ENCODE measurements at places on chromosomes 11 and 22.

DNA sequence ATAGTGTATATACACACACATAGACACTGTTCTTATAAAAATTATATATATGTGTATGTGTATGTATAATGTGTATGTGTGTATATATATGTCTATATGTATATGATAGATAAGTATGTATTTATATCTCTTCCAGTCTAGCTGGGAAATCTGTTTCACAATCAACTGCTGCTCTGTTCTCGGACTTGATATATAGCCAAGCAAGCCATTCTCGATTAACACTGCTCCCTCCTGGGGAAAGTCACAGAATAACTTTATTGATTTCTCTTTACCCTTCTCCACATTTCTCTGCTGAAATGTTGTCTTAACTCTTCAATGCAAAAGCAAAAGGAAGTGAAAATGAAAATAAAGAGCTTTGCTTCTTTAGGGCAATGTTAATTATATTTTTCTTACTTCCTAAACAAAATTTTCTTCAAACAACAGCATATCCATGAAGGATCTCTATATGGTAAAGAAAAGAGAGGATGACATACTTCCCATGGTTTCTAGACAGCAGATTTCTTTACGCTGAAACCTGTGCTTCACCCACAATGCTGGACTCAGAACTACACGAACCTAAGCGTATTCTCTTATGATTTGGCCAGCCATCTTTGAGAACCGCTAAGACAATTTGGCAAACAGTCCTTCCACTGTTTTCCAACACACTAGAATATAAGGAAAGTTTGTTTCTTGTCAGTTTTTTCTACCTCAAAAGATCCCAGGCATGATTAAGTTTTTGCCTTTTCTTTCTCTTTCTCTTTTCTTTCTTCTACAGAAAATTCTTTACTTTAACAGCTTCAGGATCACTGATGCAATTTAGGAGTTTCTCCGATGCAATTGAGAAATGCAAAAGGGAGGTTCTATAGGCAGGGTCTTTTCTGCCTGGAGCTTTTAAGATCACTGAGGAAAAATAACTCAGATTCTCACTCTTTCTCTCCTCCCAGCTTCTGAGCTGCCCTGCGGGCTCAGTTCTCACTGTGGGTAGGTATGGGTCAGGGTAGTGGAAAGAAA, 1.9 kb downstream of the BLID start:
- peak; percentile 42 for DNase-seq

- peak; percentile 84 for DNase-seq
Measured at GRCh38 chr11:74024261-74025029, 15.6 kb upstream of the UCP3 start.

DNA sequence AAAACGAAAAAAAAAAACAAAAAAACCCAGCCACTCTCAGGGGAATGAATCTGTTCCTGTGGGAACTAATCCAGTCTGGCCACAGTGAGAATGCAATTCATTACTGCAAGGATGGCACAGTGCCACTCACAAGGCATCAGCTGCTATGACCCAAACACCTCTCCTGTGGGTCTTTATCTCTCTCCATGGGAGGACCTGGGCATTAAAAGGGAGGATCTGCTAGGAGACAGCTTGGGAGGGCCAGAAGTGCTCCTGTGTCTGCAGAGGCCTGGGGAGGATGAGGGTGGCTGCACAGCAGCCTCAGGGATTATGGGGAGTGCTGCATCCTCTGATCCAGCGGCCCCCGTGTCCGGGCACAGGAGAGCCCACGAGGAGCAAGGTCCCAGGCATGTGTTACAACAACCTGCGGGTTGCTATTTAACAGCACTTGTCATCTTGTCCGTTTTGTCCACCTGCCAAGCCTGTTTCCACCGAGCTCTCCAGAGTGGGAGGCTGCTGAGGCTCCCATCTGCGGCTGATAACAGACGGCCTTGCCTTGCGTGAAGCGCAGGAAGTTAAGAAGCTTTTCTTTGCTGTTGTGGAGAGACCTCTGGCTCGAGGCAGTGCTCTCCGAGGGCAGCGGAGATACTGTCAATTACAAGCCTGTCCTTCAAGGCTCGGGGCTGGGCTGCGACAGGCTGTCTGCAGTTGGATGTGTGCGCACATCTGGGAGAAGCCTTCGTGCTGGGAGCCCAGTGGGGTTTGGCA, 97.7 kb downstream of the NXPE2 start:
- DNase-seq = no peak

DNA sequence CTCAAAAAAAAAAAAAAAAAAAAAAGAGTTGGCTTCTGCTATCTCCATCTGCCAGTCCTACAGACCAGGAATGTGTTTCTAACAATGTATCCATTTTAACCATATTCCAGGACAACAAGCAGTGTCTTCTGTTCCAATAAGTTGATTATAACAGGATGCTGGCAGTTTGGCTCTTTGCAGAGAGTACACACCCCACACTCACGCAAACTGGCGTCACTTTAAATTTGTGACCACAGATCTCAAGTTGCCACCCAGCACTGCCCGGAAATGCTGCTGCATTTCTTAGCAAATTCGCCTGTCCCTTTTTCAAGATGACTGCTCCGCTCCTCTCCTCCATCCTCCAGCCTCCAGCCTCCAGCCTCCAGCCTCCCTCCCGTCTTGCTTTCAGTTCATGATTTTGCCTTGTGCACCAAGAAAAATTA, 44.3 kb downstream of the SCGB1A1 start:
- DNase-seq = no peak

DNA sequence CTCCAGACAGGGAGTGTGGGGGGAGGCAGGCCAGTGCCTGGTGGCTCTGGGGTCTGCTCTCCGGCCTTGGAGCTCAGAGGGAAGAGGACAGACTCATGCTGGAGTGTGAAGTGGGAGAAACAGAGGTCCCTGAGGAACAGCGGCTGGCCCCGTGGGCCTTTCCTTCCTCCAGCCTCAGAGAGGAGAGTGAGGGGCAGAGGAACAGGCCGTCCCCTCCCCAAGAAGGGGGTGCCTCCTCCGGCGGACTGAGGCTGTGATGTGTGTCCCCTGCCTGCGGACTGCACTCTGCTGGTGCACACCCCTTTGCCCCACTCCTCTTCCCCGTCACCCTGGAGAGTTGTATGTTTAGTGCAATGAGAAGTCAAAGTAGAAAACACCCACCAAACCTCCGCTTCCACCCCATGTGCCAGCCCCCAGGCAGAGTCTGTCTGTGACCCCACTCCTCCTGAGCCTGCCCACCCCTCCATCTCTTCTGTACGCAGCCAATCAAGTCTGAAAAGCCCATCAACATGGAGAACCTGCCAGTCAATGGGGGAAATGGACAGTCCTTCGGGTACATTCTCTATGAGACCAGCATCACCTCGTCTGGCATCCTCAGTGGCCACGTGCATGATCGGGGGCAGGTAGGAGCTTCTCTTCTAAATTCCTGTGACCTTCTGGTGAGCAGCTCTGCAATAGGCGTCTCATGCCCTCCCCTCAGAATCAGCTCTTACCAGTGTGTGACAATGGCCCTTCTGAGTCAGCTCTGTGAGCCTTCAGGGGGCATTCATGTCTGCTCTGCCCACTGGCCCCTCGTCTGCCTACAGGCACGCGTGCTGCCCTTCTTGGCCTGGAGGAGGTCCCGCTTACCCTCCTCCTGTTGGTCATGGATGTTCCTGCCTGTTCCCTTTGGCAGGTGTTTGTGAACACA, 39.0 kb downstream of the GLB1L2 start:
- DNase-seq = no peak

GRCh38 chr22:30485362-30485988, 13.7 kb upstream of the SEC14L3 start:
- DNase-seq = peak; percentile 41

GRCh38 chr22:20750461-20751184, 23.3 kb upstream of the SERPIND1 start:
- DNase-seq = peak; percentile 66

DNA sequence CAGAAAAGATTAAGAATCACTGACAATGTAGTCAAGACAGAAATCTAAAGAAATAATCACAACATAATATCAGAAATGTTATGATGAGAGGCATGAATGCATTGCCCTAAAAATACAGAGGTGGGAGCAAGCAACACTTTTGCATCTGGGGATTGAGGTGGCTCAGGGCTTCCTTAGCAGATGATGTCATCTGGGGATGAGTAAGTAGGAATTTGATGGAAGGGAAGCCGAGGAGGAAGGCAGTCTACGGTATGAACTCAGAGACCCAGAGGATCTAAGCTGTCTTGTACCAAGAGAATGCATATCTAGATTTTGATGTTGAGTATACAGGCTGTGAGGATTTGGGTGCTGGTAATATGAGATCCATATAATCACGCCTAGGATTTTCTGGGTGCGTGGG, 193.0 kb upstream of the SNX19 start:
- peak; percentile 73 for DNase-seq

DNA sequence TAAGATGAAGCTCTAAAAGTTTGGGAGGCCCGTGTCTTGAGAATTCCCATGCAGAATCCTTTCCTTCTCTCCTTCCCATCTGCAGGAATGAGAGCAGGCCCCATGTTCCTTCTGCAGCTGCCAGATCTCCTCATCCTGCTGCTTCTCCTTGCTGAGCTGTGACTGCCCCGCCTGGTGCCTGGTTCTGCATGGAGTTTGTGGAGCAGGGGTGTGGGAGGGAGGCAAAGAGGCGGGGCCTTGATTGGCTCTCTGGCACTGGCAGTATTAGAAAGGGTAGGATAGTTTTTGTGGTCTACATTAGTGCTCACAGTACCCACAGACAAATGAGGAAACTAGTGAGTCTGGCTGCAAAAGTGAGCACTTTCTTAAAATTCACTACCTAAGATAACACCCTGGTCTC, 91.1 kb upstream of the CLPB start:
- no peak for DNase-seq

DNA sequence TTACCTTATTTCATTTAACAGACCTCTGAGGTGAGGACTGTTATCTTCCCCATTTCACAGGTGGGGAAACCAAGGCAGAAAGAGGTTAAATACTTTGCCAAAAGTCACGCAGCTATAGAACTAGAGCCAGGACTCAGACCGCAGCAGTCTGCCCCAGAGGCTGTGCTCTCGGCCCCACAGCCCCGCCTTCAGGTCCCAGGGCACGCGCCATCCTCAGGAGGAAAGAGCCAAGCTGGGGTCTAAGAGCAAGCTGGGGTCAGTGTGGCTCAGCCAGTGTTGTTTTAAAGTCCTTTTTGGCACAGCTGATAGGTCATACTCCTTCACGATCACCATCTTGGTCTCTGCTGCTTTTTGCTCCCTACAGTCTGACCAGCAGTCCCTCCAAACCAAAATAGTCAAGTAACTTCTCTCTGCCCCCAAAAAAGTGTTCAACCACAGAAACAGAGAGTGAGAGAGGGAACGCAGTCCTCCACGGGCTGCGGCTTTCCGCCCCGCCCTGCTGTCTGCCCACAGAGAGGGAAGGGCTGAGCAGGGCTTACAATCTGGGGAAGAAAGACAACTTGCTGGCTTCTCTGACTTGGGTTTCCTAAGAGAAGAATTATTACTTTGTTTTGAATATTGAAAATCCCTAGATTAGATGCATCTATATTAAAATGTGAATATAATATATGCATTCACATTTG, 137.2 kb upstream of the OPCML start:
- DNase-seq = no peak

DNA sequence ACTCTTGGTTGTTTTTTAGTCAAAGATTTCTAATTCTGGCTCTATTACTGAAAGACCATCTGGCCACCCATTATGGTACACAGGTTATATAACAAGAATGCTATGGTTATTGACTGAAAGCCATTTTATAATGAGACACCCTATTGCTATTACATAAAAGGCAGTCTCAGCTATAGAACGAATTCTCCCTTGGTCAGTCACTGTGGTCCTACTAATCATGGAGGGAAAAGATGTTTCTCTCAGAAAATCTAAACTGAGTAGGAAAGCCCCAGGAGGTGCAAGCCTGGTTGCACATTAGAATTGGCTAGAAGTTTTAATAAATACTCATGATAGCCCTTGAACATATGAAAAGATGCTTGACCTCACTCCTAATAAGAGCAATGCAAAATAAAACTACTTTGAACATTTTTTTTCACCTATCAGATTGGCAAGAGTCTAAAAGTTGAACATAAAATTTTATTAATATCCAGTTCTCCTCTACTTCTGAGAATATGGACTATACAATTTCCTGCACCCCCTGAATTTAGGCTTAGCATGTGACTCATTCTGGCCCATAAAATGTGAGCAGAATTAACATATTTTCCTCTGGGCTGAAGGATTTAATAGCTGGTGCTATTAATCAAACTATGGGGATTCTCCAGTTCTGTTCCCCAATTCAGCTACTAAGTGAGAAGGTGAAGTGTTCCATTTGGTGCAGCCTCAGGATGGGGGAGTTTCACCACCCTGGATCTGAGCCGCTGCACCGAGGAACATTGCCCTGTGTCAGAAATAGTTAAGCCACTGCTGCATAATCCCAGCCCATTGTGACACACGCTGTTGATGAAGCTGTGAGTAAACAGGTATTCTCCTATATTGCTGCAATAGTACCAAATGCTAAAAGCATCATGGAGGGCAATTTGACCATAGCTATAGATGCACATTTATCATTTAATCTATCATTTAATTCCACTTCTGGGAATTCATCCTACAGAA, 11.5 kb upstream of the CRKL start:
- DNase-seq = no peak

DNA sequence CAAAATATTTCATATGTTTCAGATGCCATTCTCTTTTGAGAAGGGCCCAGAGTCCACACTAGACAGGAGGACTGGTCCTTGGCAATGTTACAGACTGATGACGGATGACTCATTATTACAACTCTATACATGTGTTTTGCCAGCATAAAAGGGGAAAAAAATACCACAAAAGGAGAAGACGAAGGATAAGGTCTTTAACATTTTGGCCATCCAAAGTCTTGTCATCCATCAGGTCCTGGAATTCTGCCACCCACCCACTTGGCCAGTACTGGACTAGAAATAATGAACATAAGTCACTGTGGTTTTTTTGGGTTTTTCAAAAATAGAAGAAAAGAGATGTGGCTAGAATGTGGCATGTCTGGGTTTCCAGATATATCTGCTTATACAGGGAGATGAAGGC, 57.7 kb upstream of the BDNF start:
- DNase-seq = peak; percentile 96

DNA sequence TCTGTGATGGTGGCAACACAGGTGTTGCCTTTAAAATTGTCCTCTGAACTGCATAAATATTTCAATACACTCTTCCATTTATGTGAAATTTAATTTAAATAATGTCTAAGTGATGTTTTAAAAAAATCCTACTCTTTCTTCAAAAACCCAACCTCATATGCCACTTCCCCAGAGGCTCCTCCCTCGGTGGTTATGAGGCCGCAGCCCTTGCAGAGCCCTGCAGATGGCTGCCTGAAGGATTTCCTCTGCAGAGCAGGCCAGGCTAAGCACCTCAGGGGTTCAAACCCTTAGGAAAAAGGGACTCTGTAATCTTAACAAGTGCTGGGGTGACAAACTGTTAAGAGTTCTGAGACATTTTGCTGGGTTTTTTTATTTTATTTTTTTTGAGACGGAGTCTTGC, 25.2 kb downstream of the MORC2 start:
- DNase-seq = no peak

GRCh38 chr11:118171269-118172062, 5.0 kb downstream of the SCN2B start:
- peak; percentile 47 for DNase-seq

- no peak for DNase-seq
Measured at GRCh38 chr11:115054570-115055538, 376.5 kb downstream of the NXPE2 start.

- no peak for DNase-seq
Measured at GRCh38 chr22:22999523-22999922, 70.8 kb upstream of the GNAZ start.

GRCh38 chr11:10892250-10892649, 34.4 kb upstream of the ZBED5 start:
- DNase-seq = no peak

GRCh38 chr11:11538277-11538960, 83.4 kb downstream of the GALNT18 start:
- no peak for DNase-seq

All from fibroblast of skin of right biceps (primary cell).